ENCODE measurements at places on chromosomes 2 and 18.

- no peak for DNase-seq
Observed at GRCh38 chr18:79637921-79638909, 41.4 kb upstream of the CTDP1 start.

DNA sequence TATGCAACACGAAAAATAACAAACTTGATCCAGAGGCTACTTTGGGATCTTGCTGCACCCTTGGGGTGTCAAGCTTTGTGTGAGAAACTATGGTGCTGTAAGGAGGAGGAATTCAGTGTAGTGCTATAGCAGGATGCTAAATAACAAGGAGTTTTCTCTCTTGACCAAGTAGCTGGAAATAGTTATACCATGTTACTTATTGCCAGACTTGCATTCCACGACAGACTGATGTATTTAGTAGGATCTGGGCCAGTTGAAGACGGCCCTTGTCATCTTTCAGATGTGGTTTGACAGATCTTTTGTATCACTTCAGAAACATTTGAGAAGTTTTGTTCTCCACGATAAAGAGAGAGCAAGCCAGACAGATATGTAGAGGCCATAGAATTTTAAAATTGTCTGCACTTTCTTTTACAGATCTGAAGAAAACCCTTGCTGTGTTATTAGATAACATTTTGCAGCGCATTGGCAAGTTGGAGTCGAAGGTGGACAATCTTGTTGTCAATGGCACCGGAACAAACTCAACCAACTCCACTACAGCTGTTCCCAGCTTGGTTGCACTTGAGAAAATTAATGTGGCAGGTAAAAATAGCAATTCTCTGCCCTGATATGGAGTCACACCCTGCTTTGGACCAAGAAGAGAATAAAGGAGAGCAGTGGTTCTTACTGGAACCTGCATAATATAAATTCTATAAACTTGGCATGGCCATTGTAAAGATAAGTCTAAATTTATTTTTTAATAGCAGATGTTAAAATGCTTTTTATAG, 16.3 kb downstream of the MGAT5 start:
- DNase-seq = no peak

DNA sequence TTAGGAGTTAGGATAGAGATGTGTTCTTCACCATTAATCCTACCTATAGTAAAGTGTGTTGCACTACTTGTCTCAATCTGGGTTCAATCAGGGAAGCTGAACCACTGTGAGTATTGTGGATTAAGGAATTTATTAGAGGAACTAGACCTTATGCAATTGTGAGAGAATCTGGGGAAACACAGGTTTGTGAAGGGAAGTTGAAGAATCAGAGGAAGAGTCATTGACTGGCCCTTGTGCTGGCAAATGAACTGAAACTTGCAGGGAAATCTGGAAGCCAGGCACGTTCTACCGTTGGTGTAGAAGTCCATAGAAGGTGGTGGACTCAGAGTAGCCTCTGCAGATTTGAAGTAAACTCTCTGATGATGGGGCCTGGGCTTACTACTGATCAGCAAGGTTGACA, 44.7 kb upstream of the HK2 start:
- DNase-seq = no peak

DNA sequence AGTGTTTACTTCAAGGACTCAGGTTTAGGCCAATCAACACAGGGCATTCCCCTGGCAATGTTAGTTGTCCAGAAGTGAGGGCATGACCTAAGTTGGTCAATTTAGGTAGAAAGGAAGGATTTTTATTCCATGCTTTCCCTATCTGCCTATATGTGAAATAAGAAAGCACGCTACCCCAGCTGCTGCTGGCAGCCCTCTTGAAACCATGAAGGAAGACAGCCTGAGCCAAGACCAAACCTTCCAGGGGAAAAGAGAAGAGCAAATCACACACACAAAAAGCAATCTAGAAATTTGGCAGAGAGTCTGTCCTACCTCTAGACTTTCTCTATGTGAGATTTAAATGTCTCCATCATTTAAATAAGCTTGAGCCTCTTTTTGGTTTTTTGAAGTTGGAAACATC, 387.6 kb downstream of the TNS1 start:
- DNase-seq = no peak

DNA sequence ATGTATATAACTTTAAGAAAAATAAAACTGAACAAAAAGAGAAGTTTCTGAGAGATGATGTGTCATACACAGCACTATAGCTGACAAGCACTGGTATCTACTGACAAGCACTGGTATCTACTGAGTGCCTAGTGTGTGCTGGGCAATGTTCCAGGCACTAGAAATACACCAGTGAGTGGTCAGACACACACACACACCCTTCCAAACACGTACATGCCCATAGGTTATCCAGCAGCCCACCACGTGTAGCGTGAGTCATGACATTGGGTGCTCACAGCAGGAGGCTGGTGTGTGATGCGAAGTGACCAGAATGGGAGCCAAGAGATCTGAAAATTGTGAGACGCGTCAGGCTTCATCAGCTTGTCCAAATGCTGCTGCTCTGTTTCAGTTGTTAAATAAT, 12.2 kb upstream of the GNAL start:
- DNase-seq = no peak

GRCh38 chr2:226048611-226049010, 649.1 kb downstream of the NYAP2 start:
- peak; percentile 30 for DNase-seq

- no peak for DNase-seq
Observed at GRCh38 chr2:231188506-231189170, 9.8 kb upstream of the ARMC9 start.

DNA sequence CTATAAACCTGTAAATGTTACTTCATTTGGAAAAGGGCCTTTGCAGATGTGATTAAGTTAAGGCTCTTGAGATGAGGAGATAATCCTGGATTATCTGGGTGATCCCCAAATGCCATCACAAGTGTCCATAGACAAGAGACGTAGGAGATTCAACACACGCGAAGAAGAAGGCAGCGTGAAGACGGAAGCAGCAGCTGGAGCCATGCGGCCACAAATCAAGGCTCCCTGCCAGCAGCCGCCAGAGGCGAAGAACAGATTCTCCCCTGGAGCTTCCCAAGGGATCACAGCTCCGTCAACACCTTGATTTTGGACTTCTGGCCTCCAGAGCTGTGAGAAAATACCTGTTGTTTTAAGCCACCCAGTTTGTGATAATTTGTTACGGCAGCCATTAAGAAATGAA, 11.0 kb upstream of the VAPA start:
- no peak for DNase-seq

- DNase-seq = no peak
Observed at GRCh38 chr18:22428672-22429071, 11.0 kb upstream of the CTAGE1 start.

DNA sequence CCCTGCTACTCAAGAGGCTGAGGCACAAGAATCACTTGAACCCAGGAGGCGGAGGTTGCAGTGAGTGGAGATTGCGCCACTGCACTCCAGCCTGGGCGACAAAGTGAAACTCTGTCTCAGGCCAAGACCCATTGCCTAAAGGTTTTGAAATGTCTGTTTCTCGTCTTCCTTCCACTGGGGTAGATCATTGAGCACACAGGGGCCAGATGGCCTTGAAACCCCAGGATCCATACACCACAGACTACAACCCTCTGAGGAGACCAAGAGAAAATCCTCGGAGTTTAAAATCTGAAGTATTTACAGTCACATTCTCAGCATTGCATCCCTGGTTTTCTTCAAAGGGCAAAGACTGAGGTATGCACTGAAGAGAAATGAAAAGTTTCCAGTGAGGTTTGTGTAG, 7.1 kb upstream of the EPAS1 start:
- DNase-seq = no peak

DNA sequence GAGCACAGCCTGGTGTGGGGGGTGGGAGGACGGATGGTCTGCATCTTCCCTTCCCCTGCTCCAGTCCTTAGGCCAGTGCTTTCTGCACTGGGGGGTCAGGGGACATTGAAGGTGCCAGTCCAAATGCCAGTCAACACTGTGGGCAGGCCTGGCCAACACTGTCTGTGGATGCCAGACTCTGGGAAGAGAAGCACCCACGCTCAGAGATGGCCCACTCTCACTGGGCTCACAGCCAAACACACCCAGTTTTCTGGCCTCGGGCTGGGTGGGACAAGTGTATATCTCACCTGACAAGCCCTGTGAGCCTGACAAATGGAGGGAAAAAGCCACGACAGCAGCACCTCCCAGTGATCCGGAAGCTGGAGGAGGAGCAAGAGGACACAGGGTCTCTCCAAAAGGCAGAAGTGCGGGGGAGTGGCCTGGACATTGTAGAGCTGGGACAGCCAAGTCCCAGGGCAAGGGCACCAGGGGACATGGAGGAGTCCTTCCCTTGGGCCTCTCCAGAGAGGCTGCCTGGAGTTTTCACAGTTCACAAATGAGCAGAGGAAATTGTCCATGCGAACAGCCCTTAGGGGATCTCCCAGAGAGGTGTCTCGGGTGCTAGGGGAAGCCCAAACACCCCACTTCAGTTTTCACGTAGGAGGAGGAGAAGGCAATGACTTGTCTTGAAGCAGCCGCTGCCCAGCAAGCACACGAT, 79.3 kb downstream of the SDC1 start:
- no peak for DNase-seq

DNA sequence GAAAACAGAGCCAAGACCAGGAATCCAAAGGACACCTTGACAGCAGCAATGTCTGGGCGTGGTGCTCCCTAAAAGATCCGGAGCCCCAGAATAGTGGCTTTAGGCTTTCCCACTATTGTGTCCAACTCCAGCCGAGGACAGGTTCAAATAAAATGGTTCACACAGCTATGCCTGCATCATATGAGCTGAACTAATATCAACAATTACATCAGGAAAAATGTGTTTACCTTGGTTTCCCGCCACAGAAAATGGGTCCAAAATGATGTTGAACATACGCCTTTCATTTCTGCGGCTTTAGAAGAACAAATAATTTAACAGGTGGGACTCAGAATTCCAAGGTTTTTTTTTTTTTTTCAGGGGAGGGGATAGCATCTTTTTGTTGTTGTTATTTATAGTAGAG, 93.6 kb downstream of the OSR1 start:
- DNase-seq = no peak

GRCh38 chr2:20657522-20658235, 6.8 kb upstream of the HS1BP3 start:
- no peak for DNase-seq

- no peak for DNase-seq
Observed at GRCh38 chr2:181231886-181232621, 225.1 kb upstream of the ITGA4 start.

GRCh38 chr18:74774486-74774885, 176.8 kb downstream of the ZNF407 start:
- no peak for DNase-seq

DNA sequence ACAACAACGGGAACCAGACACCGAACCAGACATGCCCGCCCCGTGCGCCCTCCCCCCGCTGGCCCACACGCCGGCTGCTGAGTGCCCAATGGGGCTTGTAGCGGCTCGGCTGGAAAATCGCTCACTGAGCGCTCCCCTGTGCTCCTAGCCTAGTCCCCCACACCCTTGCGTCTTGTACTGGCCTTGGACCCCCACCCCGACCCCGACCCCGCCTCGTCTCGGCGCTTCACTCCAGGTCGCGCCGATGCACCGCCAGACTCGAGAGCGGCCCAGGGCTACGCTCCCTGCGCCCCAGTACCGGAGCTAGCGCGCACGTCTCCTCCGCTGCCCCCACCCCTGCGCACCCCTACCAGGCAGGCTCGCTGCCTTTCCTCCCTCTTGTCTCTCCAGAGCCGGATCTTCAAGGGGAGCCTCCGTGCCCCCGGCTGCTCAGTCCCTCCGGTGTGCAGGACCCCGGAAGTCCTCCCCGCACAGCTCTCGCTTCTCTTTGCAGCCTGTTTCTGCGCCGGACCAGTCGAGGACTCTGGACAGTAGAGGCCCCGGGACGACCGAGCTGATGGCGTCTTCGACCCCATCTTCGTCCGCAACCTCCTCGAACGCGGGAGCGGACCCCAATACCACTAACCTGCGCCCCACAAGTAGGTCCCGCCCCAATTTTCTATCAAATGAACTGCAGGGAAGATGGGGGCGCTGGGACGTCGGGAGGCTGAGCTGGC, 1.5 kb downstream of the GAD1 start:
- DNase-seq = no peak

DNA sequence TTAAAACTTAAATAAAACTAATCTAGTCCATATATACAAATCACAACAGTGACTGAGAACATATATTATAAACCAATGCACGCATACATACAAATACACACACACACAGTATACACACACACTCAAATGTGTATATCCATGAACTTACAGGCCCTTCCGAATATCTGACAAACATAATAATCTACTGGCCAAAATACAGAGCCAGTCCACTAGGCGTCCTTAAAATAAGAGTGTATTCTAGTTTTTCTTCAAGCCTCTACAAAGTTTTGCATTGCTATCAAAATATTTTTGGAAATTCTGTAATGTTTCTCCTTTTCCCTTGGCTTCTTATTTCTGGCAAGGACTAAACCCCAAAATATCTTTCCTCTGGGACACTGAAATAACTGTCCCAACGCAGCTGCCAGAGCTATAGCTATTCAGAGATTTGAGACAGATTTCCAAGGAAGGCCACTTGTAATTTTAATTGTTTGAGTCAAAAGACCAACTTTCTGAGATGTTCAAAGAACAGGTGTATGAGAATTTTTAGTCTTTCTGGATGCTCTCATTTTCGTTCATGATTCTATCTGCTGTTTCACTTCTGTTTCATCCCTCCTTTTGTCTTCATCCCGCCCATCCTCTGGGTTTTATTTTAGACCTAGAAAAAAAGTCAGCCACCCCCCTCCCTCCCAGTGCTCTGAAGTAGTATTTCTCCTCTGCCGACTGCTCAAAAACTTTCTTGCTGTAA, 24.1 kb upstream of the SP3 start:
- DNase-seq = no peak

DNA sequence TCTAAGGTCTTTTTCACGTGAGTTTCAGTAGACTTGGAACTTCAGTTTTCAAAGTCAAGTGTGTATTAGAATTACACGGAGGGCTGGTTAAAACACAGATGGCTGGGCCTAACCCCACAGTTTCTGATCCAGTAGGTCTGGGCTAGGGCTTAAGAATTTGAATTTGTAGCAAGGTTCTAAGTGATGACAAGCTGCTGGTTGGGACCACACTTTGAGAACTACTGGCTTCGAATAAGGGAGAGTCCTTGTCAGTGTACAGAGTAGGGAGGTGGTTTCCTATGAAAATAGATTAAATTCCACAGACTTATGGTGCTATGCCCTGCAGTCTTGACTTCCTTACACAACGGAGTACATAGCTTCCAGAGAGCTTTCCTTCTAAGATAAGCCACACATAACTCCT, 4.5 kb downstream of the RHOB start:
- DNase-seq = no peak

DNA sequence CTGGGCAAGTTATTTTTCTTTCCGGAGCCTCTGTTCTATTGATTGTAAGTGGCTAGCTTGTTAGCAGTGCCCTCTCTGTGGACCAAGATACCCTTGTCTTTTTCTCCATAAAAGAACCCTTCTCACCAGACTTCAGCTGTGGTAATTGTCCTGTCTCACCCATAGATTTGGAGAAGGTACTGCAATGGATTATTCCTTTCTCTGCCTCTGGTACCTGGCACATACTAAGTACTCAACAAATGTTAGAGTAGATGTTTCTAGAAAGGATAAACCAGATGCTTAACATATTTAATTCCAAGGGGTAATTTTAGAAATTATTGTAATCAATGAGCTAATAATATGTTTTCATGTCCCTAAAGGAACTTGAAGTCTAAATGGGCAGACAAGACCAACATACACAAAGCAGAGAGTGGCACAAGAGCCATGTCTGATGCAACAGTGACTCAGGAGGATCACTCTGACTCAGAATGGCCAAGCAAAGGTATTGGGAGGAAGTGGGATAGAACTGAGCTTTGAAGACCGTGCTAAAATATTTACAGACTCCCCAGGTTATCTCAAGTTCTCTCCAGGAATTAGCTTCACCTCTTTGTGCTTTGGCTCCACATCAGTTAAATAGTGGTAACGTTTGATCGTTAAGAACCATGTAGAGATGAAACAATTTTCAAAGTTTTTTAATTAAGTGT, 129.7 kb upstream of the OSR1 start:
- DNase-seq = no peak
